ENCODE measurements at places on chromosomes 12 and 14.

DNA sequence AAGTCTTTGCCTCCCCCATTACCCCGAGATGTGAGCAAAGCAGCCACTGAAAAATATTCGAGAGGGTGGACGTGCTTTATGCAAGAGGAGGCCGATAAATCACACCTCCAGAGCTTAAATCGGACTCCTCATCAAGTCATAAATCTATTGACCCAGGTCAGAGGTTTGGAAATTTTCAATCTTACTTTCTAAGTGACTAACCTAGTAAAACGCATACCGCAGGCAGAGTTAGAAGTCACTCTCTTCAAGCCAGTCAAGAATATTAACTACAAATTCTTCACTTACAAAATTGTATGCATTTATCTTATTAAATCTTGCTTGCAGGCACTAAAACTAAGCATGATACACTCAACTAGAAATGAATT, 34.9 kb downstream of the GPHB5 start:
- DNase-seq: no peak

- DNase-seq: no peak
Observed at GRCh38 chr14:62099091-62099490, 336.9 kb downstream of the SNAPC1 start.

GRCh38 chr14:70045844-70046535, 142.8 kb downstream of the SLC8A3 start:
- no peak for DNase-seq

DNA sequence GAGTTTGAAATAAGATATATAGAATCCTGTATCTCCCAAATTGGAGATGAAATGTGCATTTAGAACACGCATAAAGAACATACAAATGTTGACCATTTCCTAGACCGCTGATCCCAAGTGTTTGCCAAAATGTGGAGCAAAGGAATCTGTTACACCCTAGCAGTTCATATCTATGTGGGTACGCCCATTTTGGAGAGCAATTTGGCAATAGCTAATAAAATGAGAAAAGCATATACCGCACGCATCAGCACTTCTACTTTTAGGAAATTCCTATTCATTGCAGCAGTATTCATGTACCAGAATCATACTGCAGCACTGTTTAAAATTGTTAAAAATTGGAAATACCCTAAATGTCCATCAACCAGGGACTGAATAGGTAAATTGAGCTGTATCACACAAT, 937.8 kb downstream of the BCL11B start:
- DNase-seq: no peak

- no peak for DNase-seq
Observed at GRCh38 chr12:63863658-63864453, 19.4 kb downstream of the SRGAP1 start.

- DNase-seq: no peak
Observed at GRCh38 chr14:39376667-39377403, 55.4 kb downstream of the FBXO33 start.

DNA sequence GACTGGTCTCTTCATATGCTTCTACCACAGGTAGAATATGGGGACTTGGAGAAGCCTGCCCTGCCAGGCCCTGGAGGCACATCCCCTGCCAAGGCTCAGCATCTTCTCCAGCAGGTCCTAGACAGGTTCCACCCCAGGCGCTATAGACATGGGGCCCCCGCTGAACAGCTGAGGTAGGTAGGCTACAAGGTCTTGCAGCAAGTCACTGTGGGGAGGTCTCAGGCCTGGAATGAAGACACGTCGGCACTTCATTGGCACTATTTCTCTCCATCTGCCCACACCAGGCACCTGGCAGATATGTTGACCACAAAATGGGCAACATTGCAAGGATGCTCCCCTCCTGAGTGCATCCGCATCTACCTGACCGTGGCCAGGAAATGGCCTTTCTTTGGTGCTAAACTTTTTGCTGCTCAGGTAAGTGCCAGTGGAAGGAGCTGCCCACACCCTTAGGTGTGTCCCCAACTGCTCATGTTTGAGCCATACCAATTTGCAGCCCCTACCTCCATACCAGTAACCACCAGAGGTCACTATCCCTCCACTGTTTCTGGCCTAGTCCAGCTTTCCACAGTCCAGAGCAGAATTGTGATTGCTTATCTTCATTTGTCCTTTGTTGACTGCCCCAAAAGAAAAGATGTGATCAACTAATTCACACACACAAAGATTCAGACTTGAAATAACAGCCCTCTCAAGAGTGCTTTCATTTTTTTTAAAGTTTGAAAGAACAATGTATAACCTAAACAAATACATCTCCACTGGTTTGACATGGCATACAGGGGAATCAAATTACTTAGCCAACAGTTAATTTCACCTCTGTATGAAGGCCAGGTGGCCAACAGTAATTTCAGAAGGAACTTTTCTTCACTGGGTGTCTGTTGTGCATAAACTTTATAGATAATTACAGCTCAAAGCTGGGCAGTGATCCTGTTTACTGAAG, 16.1 kb downstream of the PIGH start:
- DNase-seq: no peak

GRCh38 chr12:122310626-122311333, 44.5 kb upstream of the VPS33A start:
- DNase-seq: no peak
